Left colon (tissue), 2 donors: ENCODE measurements at places on chromosomes 5 and 9. TPM values are rescaled to one million over a fixed set of nuclear protein-coding genes. Genes with fewer than 3 reads are reported as not detected.
A peak's percentile ranks its signal among the peaks of the same experiment; 100 is the strongest.

DNA sequence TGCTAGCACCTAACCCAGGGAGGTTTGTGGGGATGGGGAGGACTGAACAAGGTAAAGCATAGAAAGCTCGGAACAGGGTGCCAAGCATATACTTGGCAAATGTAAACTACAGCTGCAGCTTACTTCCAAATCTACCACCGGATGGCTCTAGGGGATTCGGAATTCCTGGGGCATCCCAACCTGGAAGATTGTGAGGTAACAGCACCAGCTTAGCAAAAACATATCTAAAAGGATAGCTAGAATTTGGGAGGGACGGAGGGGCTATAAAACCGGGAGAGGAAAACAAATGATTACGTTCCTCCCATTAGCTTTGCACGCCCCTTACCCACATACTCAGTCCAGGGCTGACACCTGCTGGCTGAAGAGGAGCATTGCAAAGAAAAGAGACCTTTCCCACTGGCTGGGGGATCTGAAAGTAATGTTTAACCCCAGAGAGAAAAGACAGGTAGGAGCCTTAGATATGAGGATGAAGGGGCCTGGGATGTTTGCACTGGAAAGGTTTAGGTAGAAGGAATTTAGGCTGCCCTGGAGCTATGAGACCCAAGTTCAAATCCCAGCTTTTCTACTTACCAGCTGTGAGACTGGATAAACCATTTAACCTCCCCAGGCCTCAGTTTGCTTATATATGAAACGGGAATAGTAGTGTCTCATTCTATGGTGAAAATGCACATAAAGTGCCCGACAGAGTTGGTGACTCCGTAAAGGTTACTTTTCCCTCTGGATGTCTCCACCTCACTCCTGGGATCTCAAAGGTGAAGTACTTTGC is 73.6 kb downstream of the FAM114A2 start:
- peak; percentile 23 for DNase-seq

GRCh38 chr9:124500796-124501611 is 6.2 kb downstream of the NR5A1 start:
- DNase-seq = no peak

Gene SLC36A3
- not detected for total RNA-seq

Gene CENPP
- 1.7 TPM for total RNA-seq

DNA sequence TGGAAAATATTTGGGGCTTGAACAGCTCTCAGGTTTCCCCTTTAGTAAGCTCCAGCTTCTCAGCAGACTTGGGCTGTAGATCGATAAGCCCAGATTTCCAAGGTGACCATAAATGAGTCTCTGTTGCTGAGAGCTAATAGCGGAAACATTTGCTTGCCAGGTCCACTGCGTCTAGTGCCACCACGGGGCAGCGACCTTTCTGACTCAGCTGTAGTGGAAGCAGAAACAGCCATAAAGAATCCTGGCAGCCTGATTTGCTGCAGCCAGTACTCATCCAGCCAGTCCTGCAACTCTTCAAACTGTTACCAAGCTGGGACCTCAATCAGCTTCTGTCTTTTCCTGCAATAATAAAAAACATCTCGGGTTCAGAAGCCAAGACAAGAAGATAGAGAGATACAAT is 241.7 kb downstream of the DOCK8 start:
- no peak for DNase-seq

- DNase-seq = no peak
These were observed 7.9 kb upstream of the RIMOC1 start for GRCh38 chr5:41896230-41896629.

GRCh38 chr5:71528206-71528605 is 58.9 kb upstream of the MCCC2 start:
- DNase-seq = no peak

DNA sequence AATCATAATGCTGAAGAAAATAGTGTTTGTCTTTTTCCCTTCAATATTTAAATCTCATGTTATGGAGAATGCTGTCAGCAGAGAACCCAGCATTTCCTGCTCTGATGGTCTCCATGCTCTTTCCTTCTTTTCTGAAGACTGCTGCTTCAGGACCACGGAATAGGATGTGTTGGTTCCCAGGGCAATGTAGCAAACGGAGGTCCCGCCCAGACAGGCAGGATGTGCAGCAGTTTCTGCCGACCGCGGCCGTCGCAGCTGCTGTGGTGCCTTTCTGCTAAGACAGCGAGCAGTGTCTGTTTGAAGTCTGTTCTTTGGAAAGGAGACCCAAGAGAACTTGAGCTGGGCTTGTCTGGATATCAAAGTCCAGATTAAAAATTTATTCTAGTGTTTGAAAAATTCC is 654.3 kb downstream of the CCDC171 start:
- DNase-seq = peak; percentile 25

Gene ACTBL2
- total RNA-seq = not detected

Gene CCDC183
- total RNA-seq = 35.1 TPM

Gene SHISAL2B
- not detected for total RNA-seq

Gene RXRA
- total RNA-seq = 68.3 TPM

DNA sequence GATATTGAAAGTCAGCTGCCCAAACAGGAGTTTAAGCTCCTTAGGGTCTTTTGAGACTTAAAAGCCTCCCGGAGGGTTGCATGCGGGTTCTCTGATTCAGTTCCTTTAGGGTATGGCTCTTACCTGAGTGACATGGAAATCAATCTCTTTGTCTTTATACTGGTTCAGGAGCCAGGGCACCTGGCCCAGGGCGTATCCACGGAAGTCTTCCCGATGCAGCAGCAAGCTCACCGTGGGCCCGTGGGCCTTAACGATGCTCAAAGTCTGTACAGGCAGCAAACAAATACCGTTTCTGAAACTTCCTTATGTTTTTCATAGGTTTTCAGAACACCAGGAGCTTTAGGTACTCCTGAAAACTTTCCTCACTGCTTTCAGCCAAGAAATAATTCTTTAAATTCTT is 13.2 kb downstream of the MROH2B start:
- DNase-seq = no peak

DNA sequence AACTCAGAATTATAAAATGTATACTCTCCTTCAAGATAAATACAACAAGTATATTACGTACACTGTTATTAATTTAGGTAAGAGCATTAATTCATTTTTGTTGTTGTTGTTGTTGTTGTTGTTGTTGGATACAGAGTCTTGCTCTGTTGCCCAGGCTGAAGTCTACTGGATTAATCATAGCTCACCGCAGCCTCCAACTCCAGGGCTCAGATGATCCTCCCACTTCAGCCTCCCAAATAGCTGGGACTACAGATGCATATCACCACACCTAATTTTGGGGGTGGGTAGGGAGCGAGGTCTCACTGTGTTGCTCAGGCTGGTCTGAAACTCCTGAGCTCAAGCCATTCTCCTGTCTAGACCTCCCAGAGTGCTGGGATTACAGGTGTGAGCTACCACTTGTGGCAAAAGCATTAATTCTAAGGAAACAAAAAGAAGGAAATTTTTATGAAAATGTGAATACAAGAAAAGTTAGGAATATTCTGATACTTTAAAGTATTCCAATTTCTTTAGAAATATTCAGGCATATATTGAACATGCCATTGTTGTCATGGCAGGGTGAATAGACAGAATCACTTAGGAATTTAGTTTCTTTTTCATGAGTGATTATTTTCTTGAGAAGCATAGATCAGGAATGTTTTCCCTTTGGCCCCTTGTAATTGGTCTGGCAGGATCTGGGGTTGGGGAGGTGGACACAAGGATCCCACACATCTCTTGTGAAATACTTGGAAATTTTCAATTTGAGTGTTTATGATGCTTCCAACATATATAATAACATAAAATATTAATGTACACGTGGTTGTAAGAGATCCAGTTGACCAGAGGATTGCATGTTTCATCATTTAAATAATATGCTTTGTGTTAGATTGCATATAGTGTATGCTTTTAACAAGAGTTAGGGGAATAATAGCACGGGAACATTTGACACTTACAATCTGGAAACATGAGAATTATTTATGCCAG is 263.6 kb downstream of the FANCC start:
- no peak for DNase-seq

DNA sequence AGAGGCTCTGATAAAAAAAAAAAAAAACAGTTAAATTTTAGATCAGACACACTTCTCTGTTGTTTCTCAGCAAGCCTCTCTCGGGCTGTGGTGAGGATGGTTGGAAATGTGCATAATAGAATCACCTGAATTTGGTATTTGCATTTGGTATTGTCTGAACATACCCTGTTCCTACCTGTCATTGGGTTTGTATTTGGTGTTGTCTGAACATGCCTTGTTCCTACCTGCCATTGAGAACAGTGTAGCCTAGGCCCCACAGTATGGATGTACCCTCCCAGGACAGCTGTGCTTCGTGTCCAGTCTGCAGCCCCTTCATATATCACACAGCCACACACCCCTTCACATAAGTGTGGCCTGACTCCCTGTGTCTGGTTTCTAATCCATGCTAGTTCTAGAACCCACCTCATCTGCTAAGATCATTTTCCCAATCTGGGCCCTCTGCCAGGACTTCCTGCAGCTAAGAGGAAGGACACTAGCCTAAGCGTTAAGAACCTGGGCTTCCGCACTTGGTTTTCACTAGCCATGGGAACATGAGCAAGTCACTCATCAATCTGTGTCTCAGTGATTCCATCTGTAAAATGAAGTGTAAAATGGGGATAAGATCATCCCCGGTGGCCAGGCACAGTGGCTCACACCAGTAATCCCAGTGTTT is 49.2 kb downstream of the ITGA2 start:
- no peak for DNase-seq

- no peak for DNase-seq
These were observed 27.9 kb upstream of the TGFBI start for GRCh38 chr5:136000932-136001331.

DNA sequence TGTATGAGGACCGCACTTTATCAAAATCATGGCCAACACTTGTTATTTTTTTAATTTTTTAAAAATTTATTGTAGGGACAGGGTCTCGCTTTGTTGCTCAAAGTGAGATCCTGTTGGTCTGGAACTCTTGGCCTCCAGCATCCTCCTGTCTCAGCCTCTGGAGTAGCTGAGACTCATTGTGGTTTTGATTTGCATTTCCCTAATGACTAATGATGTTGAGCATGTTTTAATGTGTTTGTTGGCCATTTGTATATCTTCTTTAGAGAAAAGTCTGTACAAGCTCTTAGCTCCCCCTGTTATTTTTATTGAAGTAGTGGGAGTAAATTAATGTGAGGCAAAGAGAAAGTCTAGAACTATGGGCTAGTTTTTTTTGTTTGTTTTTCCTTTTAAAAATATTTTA is 1.6 kb upstream of the RPS6 start:
- DNase-seq = no peak

- no peak for DNase-seq
These were observed 89.9 kb downstream of the SIL1 start for GRCh38 chr5:139108063-139108824.

DNA sequence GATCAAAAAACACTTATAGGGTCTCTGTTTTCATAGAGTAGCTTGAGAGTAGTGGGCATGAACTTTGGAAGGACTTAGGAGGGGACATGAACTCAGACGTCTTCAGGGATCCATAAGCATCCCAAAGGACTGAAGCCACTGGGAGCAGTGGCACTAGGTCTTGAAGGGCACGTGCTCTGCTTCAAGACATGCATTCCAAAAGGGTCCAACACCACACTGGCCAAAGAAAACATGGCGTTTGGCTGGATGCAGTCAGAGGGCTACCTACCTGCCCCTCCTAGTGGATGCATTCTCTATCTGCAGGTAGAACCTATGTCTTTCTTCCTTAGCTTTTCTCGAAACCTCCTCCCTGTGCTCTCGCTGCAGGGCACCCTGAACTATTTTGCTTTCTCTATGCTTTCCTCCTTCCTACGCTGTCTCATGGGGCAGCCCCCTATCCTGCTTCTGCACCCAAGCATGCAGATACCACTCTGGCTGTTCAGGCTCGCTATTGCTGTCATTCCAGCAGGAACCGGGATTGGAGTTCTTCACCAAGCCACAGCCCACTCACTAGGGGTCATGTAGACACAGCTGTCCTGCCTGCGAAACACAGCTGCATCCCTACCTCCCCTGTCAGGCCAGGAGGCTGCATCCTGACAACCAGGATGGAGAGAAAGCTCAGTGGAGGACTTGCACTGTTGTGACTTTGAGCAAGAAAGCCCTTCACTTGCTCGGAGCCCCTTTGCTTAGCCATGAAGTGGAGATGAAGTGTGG is 11.9 kb downstream of the FAM240B start:
- no peak for DNase-seq
